ENCODE measurements at places on chromosomes 1 and 21. TPM values are rescaled to one million over a fixed set of nuclear protein-coding genes. Genes with fewer than 3 reads are reported as not detected.

GRCh38 chr1:207300970-207301369 is 20.5 kb upstream of the CD55 start:
- no peak for DNase-seq
- H3K4me3 ChIP-seq: no peak overlapping the region
- H3K4me1 ChIP-seq: no peaks in the 10 kb centered on the region
- no peak overlapping the region for H3K27ac ChIP-seq
- no peaks in the 10 kb centered on the region for H3K36me3 ChIP-seq

DNA sequence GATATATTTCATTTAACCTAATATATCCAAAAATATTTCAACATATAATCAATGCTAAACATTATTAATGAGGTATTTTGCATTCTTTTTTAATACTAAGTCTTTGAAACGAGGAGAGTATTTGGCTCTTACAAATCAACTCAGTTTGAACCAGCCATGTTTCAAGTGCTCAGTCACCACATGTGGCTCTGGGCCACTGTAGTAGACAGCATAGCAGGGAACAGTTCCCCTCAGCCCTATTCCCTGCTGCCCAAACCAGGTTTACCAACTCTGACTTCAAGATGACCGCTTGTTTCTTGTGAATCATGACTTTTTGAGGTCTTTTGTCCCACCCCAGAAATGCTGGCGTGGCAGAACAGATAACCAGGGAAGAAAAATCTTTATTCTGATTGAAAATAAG is 5.7 kb downstream of the ZNF672 start:
- H3K27ac ChIP-seq: no peak overlapping the region
- H3K4me1 ChIP-seq: peaks cover 27% of the 10 kb centered on the region
- H3K27me3 ChIP-seq: no peaks in the 10 kb centered on the region
- H3K4me3 ChIP-seq: no peak overlapping the region
- peaks cover 9% of the 10 kb centered on the region for H3K36me3 ChIP-seq

DNA sequence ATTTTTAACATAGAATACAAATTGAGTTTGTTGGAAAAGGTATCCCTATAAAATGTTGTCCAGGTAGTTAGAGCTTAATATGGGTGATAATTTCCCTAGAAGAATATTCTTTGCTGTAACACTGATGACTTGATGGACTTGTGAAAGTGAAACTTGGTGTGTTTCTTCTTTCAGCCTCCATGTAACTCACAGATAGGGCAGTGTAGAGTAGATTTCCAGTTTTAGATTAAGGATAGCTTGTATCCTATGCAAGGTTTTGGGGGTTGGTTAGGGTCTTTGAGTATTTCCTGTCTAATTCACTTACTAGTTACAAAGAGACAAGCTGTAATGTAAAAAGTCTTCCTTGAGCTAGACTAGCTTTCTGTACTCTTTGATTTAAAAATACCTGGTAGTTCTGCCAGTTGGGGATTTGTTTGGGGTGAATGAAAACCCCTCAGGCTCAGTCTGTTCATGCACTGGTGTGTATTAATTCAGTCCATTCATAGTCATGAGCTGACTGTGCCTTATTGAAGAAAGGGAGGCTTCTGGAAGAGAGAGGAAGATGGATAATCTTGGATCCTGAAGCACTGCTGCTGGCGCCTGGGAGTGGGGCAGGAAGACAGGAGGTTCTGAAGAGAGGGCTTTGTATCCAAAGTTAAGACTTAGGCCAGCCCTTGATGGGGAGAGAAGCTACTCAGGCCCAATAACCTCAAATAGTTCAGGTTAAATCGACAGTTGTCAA is 83.6 kb downstream of the CAMTA1 start:
- H3K27ac ChIP-seq: peak overlapping the region; percentile 87
- H3K27me3 ChIP-seq: no peaks in the 10 kb centered on the region
- H3K36me3 ChIP-seq: no peaks in the 10 kb centered on the region
- DNase-seq: no peak

Gene NR1I3
- not detected for total RNA-seq

Gene GJA5
- total RNA-seq: not detected

All from chondrocyte (in vitro differentiated cells).